Activated CD4-positive, alpha-beta memory T cell treated with anti-CD3 and anti-CD28 coated beads, Interleukin-2, amount 10 ng/mL, durations not matched to agents 7 days and 5 days (primary cell): ENCODE measurements at places on chromosomes 16 and 17. TPM values are rescaled to one million over a fixed set of nuclear protein-coding genes. Genes with fewer than 3 reads are reported as not detected.

Gene LGALS9B
- not detected for total RNA-seq

Gene ATAD5
- 24.0 TPM for total RNA-seq

Gene PRSS53
- total RNA-seq, result 4.7 TPM

Gene SKAP1
- 133 TPM for total RNA-seq

Gene OTOP2
- total RNA-seq, result not detected

Gene ABCA10
- total RNA-seq, result 1.2 TPM

Gene MARF1
- total RNA-seq, result 85.5 TPM

DNA sequence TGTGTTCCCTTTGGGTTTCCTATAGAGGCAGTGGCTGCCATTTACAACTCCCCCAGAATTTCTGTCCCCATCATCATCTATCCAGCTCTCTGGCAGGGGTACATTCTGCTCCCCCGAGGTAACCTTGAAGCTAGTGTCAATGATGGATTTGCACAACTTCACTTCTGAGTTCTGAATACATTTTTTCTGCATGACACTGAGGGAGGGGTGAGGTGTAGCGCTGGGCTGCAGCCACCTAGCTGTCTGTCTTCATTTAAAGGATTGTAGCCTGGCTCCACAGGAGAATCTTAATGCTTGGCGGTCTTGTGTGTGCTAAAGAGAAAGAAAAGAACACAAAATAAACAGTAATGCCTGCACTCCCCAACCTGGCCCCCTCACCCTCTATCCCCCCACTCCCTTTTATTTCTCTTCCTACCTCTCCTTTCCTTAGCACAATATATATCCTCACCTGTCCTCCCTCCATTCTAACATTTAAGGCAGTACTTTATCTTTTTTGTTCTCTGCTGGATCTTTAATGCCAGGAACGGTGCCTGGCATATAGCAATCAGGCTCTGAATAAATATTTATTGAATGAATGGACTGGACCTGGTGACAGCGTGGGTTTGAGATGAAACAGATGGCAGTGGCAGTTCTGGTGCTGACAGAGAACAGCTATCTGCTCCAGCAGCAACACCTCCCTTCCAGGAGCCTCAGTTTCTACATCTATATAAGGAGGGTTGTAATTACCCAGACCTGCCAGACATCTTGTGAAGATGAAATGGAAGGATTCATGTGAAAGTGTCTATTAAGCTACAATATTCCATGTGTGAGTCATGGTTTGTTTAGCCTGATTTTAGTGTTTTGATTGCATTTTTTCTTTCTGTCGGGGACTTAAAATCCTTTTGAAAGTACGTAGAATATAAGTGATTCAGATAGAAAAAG lies 163.5 kb upstream of the CDH11 start:
- no peak for DNase-seq

DNA sequence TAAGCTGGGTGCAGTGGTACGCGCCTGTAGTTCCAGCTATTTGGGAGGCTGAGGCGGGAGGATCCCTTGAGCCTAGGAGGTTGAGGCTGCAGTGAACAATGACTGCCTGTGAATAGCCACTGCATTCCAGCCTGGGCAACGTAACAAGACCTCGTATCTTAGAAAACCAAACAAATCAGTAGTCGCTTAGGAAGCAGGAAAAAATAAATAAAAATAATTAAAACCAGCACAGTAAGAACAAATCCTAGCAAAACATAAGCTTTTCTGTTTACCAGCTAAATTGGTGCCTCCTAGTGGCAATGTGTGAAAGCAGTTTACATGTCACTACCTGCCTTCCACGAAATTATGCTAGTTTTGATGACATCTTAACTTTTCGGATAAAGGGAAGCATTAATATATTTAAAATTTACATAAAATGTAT lies 1.3 kb downstream of the ARMC5 start:
- DNase-seq, result no peak

DNA sequence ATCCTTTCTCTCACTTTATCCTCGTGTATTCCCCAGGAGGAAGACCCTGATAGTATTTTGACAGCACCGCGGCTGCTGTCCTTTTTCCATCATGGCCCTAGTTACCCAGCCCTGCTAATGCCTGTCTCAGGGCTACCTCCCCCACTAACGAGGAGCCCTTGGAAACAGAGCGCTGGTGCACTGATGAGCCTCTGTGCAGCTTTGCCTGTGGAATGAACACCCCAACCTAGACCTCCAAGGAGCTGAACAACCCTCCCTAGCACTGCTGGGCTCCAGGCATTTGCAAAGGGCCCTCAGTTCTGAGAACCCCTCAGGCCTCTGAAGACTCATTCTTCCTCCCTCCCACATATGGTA lies 23.3 kb upstream of the CCL1 start:
- no peak for DNase-seq

DNA sequence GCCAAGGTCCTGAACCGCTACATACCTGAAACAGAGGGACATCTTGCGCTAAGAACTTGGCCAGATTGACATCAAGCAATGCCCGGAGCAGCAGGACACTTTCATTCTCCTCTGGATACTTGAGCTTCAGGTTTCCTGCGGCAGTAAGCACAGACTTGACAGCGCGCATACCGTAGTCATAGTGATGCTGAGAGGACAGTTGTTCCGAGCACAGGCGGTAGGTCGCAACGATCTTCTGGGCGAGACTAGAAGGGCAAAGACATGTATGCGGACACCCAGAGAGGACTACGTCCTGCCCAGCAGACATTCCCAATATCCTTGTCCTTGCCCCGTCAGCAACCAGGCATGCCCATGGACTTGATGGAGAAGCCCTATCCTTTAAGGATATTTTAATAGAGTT lies 112.9 kb downstream of the DNAH3 start:
- no peak for DNase-seq

- DNase-seq, result no peak
Measured at GRCh38 chr17:54891176-54891821, 9.4 kb upstream of the TOM1L1 start.

DNA sequence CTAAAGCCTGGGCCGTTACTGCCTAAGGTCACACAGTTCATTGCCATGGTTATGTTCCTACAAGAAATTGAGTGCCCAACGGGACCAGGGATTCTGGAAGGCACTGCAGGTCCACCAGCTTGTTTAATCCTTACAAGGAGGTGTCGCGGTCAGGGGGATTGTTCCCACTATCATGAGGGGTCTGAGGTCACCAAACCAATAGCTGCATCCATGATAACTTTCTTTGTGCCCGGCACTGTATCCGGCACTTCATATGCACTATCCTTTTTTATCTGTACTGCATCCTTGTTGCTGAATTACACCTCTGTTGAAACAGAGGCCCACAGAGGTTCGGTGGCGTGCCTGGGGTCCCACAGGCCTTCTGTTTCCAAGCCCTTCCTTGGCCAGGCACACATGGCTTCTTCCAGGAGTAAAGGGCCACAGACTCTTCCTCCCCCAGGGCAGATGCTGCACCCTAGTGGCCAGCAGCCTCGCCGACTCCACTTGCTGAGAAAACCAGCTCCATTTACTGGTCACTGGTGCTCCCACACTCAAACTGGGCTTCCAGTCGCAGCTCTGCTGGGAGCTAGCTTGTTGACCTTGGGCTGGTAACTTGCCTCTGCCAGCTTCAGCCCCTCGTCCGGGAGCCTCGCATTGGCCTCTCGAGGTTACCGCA lies 82.0 kb upstream of the PLCG2 start:
- DNase-seq, result peak; percentile 61

- DNase-seq, result peak; percentile 46
Measured at GRCh38 chr17:79811011-79811867, 14.4 kb upstream of the CBX8 start.

GRCh38 chr16:785563-786535 lies 2.3 kb downstream of the RPUSD1 start:
- peak; percentile 78 for DNase-seq

DNA sequence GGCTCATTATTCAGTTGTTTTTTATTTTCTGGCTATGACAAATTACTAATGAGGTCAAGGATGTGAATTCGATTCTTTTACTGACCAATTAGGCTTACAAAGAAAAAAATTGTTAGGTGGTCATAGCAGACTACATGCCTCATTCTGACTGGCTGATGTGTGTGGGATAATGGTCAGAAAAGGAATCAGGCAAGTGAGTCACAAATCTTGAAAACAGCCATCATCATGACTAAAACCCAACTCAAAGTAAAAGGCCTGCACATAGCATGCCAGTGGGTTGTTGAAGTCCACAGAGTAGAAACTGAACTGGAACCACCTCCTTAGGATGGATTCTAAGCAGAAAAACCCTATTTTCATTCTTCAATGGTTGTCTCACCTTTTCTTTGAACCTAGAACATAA lies 8.6 kb downstream of the RPGRIP1L start:
- no peak for DNase-seq

DNA sequence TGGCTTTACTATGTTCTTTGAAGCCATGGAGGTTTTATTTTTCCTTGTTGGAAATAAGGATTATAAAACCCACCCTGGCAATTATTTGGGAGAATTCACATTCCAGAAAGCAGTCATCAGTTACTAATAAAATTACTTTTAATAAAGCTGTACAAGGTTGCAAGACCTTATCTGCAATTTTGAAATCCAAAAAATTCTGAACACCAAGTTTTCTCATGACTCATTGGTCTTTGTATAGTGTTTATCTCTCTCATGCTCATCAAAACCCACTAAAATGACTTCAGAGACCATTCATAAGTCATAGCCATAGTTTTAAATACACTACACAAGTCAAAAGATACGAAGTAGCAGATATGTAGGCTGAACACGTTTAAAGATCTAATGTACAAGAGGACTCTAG lies 6.0 kb upstream of the KRT38 start:
- DNase-seq, result no peak

- DNase-seq, result peak; percentile 53
Measured at GRCh38 chr16:66924527-66925321, 611 bp downstream of the RRAD start.

DNA sequence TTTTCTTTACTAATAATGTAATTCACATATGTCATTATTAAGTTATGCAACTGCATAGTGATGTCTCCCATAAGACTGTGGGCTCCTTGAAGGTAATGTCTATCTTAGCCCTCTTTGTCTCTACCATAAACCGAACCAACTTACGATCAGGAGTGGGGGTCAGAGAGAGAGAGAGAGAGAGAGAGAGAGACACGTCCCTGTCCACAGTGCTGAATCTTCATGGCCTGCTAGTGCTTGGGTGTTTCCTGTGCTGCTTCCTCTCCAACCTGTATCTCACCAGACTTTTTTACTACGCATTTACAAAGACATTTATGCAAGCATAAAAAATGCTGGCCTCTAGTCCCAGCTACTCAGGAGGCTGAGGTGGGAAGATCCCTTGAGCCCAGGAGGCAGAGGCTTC lies 52.2 kb upstream of the HAPSTR1 start:
- peak; percentile 22 for DNase-seq

- no peak for DNase-seq
Measured at GRCh38 chr17:16466407-16466806, 25.6 kb downstream of the LRRC75A start.

DNA sequence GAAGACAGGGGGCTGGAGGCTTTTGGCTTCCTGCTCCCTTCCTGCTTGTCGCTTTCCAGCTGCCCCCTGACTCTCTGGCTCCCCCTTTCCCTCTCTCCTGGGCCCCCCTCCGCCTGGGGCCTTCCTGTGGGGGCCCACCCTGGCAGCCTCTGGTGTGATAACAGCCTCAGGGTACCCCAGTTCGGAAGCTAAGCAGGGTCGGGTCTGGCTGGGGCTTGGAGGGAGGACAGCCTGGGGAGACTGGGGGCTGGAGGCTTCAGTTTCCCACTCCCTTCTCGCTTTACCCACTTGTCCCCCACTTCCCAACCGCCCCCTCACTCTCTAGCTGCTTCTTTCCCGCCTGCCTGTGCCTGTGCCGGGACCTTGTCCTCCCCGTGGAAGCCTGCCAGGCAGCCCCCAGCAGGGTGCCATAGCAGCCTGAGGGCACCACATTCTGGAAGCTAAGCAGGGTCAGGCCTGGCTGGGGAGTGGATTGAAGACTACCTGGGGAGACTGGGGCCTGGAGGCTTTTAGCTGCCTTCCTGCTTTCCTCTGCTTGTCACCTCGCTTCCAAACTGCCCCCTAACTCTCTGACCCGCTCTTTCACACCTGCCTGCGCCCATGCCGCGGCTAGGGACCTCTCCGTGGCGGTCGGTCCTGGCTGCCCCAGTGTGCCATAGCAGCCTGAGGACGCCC lies 2275.5 kb downstream of the TP53TG3F start:
- DNase-seq, result no peak

- DNase-seq, result no peak
Measured at GRCh38 chr17:10352893-10353292, 19.9 kb downstream of the MYH13 start.

- DNase-seq, result no peak
Measured at GRCh38 chr16:31149332-31149731, 534 bp downstream of the PRSS36 start.

- DNase-seq, result no peak
Measured at GRCh38 chr17:73770115-73770848, 126.0 kb upstream of the SDK2 start.

GRCh38 chr17:5508810-5509209 lies 22.4 kb downstream of the MIS12 start:
- no peak for DNase-seq

- no peak for DNase-seq
Measured at GRCh38 chr17:81419886-81420768, 24.9 kb downstream of the BAHCC1 start.
